ENCODE measurements at places on chromosomes 16 and 17.

DNA sequence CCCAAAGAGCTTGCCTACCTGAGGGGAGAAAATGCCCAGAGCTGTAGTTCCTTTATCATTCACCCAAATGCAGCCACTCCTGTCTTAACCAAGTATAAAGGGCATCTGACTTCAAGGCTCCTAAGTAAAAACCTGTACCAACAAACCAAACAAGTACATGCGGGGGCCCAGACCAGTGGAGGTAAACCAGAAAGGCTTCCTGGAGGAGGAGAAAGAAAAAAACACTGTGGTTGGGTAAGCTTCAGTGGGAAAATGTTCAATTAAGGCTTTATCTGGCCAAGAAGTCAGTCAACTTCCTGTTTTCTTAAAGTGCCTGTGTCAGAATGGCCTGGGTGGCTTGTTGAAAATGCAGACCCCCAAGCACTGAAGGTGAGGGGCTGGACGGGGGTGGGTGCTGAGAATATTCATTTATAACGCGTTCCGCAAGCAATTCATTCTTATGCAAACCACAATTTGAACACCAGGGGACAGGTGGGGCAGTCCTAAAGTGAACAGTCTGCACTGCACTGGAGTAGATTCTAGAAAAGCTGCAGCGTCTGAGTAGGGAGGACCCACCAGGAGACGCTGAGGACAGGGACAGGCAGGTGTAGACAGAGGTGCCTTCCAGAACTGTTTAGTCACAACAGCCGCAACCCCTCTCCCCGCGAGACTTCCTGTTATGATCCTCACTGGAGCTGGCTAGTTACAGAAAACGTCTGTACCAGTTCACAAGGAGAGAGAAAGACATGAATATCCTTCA, 467.1 kb downstream of the SOX9 start:
- no peak for DNase-seq

- DNase-seq = no peak
These were observed 13.9 kb upstream of the TBX2 start for GRCh38 chr17:61385577-61386236.

GRCh38 chr16:15672514-15673167, 22.6 kb downstream of the NDE1 start:
- DNase-seq = no peak

GRCh38 chr16:67651039-67651438, 6.1 kb downstream of the CARMIL2 start:
- no peak for DNase-seq

GRCh38 chr16:77549876-77550275, 115.0 kb upstream of the ADAMTS18 start:
- DNase-seq = no peak

- no peak for DNase-seq
These were observed 471.3 kb upstream of the GOT2 start for GRCh38 chr16:59205403-59205802.

- no peak for DNase-seq
These were observed 147.4 kb downstream of the ZNF423 start for GRCh38 chr16:49708491-49708890.

- peak; percentile 43 for DNase-seq
These were observed 12.7 kb downstream of the SLC35B1 start for GRCh38 chr17:49694847-49695697.

GRCh38 chr17:33342025-33342424, 48.9 kb upstream of the ASIC2 start:
- no peak for DNase-seq

GRCh38 chr16:67951485-67951884, 7.6 kb upstream of the LCAT start:
- no peak for DNase-seq
